ENCODE measurements at places on chromosomes 5 and 9.
A peak's percentile ranks its signal among the peaks of the same experiment; 100 is the strongest.

GRCh38 chr5:81971712-81972491 is at the start of gene ATG10:
Gene ATG10 (plus strand): TSS chr5:81972023. CDS start chr5:81987571, 15,548 bp downstream.
- peak; percentile 92 for DNase-seq

- no peak for DNase-seq
These were observed 55.1 kb downstream of the KIAA1958 start for GRCh38 chr9:112541685-112542084.

GRCh38 chr9:99445371-99445891 is 223.3 kb downstream of the SEC61B start:
- DNase-seq, result no peak

DNA sequence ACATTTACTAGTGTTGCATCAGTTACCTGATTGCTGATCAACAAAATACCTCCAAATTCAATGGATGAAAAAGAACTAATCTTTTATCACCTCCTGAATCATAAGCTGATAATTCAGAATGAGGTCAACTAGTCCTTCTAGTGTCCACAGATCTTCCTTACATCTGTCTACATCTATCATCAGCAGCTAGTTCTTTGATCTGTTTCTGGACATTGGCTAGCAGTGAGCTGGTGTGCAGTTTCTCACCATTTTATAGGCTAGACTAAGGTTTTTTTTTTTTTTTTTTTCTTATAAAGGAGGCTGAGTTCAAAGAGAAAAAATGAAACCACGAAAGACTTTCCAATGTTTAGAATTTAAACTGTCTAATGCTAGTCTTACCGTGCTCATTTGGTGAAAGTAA is 534.3 kb upstream of the ST8SIA4 start:
- DNase-seq, result no peak

DNA sequence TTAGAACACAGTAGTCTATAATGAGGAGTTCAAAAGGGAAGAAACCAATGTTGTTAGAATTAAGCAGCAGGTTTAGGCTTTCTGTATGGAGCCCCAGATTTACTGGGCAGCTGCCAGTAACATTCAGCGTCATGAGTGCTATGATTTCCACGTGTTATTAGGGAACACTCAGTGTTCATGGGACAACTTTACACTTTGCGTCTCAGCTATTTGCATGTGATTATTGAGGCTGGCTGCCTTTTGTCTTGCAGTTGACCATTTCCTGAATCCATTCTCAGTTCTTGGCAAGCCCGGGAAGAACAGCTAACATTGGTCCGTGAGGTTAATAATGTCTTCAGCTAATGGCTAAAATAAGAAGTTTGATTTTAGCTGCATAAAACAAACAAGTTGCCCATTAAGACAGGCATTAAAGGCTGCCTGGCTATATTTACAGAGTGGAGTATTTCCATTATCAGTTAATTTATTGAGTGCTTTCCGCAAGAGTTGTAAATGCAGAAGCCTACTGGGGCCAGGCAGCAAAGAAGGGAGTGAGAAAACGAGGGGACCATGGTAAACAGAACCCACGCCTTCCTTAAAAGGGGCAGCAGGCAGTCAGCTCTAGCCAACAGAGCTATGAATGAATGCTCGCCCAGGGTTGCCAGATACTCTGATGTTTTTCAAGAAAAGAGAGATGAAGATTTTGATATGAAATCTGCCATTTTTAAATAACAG is 120.9 kb downstream of the PIP5K1B start:
- DNase-seq, result no peak

DNA sequence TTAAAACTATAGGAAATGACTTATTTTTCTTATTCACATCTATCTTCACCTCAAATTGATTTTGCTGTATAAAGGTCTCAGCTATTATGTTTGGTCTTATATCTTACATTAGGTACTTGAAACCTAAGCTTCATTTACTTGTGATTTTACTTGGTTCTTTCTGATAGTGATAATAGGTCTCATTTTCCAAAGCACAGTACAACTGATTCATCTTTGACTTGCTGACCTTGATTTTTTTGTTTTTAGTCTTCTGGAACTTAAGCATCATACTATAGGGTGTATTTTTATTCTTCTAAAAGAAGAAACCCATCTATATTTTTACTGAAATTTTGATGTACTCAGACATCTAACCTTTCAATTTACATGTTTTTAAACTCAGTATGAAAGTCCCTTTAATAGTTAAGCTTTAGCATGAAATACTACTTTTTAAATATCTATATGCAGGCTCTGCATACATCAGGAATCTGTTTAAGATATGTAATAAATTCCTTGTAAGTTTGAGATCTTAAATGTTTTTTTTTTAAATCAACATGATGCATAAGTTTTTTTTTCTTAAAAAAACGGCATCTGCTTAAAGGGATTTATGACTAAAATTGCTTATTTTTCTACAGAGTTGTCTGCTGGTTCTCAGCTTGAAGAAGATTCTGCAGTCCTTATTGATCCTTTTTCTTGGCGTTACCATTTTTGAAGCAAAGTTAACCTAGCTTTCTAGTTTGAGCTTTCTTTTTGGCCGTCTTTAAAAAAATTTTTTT is 13.3 kb downstream of the MATR3 start:
- DNase-seq, result no peak

DNA sequence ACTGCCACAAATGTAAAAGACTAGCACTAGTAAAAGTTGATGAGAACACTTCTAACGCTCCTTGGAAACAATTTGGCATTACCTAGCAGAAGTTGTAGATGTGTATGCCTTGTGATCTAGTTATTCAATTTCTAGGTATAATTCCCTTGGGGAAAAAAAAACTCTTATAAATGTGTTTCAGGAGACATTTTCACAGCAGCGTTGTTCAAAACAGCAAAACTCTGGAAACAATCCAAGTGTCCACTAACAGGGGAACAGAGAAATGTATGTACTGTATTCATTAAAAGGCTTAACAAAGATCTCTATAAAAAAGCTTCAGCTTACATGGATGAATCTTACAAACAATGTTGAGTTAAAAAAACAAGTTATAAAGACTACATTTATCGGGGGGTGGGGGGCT is 30.4 kb downstream of the NR3C1 start:
- DNase-seq, result no peak

DNA sequence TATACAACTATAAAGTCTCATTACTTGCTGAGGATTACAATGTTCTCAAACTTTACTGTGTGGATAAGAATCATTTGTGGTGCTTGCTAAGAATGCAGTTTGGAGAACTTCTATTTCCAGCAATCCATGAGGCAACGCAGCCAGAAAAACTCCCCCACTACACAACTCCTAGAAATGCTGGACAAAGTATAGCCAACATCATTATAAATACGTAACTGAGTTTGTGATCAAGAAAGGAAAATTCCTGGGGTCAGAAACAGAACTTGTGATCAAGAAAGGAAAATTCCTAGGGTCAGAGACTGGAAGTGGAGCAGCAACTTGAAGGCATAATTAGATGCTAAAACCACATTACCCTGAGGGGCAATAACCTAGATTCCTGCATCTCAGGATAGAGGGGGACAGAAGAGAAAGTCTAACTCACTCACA is 81.1 kb downstream of the MAT2B start:
- DNase-seq, result no peak

DNA sequence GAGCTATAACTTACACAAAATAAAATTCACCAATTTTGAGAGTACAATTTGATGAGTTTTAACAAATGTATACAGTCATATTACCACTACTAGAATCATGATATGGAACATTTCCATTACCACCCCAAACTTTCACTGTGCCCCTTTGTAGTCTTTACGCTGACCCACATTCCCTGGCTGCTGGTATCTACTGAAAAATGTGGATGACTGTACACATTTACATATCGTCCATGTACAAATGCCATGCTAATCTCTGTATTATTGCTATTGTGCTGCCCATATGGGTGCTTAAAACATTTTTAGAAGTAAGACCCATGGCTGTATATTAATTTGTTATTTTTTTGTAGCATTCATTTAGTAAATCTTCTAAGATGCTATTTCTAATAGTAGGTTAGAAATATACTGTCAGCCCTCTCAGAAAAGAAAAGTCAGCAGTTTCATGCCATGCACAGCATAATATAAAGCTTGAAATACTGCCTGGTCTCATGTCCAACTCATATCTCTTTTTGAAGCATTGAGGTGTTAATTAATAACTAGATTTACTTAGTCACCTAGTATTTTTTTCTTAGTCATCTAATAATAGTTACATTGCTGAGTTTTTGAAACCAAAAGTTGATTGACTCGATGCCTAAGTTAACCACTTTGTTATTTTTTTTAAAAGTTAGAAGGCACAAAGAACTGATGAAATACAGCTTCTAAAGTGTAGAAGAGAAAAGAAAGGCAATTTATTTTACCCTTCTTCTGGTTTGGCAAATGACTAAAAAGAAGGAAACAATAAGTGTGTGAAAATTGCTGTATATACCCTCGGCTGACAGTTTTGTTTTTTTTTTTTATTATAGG is 188.3 kb upstream of the MEF2C start:
- DNase-seq, result peak; percentile 73

DNA sequence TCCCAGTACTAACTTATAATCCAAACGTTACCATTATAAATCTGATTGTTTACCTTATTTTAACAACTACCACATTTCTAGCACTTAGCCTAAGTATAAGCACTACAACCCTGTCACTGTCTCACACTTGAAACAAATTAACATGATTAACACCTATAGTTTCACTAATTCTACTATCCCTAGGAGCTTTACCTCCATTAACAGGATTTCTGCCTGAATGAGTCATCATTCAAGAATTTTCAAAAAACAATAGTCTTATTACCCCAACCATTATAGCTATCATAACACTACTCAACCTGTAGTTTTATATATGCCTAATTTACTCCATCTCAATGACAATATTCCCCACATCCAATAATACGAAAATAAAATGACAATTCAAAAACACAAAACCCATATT is 89.6 kb downstream of the INSL6 start:
- no peak for DNase-seq

DNA sequence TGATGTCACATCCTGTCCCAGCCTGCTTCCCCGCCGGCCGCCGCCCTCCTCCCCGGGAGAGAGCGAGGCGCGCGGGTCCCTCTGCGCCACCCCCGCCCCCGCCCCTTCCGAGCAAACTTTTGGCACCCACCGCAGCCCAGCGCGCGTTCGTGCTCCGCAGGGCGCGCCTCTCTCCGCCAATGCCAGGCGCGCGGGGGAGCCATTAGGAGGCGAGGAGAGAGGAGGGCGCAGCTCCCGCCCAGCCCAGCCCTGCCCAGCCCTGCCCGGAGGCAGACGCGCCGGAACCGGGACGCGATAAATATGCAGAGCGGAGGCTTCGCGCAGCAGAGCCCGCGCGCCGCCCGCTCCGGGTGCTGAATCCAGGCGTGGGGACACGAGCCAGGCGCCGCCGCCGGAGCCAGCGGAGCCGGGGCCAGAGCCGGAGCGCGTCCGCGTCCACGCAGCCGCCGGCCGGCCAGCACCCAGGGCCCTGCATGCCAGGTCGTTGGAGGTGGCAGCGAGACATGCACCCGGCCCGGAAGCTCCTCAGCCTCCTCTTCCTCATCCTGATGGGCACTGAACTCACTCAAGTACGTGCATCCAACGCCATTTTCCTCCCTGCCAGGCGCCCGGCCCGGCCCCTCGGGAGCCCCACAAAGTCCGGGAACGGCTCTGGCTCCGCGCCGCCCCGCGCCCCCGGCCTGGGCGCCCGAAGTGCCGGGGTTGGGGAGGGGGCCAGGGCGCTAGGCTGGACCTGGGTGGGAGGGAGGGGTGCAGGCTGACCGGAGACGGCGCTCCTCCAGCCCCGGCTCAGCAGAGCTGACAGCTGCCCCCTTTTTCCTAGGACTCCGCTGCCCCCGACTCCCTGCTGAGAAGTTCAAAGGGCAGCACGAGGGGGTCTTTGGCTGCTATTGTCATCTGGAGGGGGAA is 12.0 kb upstream of the OLFM1 start:
- DNase-seq, result no peak

- DNase-seq, result no peak
These were observed 323.2 kb upstream of the CCNH start for GRCh38 chr5:87735923-87736322.

- DNase-seq, result no peak
These were observed 4.2 kb downstream of the SGCD start for GRCh38 chr5:156331181-156331580.

- DNase-seq, result no peak
These were observed 68.8 kb downstream of the KIF4B start for GRCh38 chr5:155082401-155082800.

DNA sequence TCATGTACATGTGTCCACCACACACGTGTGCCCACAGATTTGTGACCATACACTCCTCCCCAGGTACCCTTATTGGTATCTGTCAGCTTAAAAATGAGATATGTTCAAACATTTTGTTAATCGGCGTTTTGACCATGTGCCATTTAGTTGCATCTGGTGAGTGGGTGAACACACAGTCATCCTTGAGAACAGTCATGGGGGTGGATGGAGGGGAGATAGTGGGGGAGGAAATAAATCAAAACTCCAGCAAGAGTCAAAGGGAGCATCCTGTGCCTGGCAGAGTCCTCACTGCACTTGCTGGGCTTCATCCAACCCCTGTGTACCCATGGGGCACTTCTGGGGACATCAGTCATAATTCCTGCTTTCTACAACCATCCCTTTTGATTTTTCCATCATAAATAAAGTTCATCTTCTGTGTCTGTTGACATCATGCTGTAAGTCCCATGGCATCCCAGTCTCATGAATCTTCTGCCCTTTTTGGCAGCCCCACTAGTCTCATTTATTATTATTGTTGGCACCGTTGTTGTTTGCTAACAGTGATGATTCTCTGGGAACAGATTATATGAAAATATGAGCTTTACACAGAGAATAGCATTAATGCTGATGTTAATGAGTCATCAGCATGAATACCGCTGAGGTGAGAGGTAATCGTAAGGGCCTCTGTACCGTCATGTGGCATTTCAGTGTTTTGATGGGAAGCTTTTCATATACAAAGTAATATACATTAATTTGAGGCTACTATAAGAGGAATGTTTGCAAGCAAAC is 24.4 kb upstream of the CLK4 start:
- no peak for DNase-seq

DNA sequence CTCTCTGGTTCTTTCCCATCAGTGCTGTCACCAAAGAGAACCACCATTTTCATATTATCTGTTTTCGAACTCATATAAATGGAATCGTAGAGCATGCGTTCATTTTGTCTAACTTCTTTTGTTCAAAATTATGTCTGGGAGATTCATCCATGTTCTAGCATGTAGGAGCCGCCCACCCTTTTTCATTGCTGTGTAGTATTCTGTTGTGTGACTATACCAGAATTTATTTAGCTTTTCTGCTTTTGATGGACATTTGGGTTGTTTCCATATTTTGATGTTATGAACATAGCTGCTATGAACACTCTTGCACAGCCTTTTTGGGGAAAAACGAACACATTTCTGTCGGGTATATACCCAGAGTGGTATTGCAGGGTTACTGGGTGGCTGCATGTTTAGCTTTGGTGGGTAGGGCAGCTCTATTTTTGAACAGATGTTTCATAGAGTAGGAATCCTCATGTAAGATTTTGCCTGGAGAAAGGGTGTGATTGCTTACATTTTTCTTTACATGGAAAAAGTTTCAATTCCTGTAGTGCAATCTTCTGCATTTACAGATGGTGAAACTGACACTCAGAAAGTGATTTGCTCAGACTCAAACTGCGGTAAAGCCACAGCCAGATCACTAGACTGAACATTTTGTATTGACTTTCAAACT is 100.2 kb upstream of the IL12B start:
- no peak for DNase-seq

DNA sequence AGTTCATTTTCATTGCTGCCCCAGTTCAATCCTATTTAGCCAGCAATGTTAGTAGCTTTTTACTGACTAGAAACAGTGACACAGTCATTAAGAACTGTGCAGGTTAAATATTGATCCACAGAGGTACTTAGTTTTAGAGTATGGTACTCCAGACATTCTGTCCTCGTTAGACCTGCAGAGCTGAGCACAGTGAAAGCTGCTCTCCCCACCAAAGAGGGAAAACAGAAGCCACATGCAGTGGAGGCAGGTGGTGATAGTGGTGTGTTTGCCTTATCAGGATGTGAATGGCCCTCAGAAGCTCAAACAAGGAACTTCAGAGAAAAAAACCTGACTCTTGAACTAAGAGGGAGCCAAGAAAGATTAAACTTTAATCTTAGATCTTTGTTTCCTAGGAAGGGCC is 75.5 kb downstream of the UNC13B start:
- DNase-seq, result no peak
